ENCODE measurements at places on chromosomes 12 and 14.
A peak's percentile ranks its signal among the peaks of the same experiment; 100 is the strongest.

DNA sequence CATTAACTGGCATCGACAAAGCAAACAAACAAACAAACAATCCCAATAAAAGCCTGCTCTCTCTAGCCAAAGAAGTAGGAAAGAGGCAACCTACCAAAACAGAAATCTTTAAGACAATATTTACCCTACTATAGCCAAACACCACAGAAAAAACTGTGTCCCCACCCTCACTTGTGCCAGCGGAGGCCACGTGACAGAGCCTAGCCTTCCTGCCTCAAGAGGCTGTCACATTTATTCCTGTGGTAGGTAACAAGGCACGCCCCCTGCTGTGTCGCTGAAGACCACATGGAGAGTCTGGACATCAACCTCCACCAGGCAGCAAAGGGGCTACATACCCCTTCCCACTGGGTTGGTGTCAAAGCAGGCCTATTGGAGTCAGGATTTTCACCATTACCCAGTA, 148.1 kb downstream of the LMNTD1 start:
- no peak for DNase-seq

GRCh38 chr12:75446857-75447256, 33.7 kb upstream of the GLIPR1 start:
- DNase-seq: no peak

- no peak for DNase-seq
Measured at GRCh38 chr12:110039085-110039807, 9.1 kb downstream of the C12orf76 start.

DNA sequence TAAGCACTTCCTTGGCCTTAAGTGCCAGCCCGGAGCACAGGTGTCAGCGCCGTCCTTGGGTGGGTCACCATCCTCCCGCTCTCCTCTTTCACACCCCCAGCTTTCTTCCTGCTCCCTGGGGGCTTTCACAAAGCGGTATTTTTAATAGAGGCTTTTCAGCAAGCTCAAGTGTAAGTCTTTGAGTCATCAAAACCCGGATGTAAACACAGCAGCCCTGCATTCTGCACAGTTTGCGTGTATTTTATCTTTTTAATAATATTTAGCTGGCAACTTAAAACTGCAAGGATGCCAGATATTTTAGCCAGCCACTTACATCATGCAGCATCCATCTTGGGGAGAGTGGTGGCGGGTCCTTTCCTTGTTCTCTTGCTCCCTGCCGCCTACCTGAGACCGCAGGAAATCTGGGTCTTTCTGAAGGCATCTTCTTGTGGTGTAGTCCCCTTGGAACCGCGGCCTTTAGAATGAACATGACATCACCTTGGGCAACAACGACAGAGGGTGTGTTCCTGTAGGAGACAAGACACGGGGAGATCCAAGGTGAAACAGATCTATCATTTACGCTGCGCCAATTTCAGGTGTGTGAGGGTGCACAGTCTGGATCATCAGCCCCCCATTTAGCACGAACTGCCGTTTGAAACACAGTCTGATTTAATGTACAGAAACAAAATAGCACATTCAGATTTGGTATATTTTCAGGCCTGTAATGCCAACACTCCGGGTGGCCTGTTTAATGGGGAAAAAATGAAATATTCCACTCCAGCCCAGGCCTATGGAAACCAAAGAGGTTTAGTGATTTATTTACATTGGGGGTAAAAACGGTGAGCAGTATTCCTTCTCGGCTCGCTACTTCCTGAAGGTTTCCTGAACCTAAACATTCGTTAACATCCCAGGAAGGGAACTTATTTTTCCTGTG, 12.5 kb upstream of the IRF2BPL start:
- DNase-seq: no peak

DNA sequence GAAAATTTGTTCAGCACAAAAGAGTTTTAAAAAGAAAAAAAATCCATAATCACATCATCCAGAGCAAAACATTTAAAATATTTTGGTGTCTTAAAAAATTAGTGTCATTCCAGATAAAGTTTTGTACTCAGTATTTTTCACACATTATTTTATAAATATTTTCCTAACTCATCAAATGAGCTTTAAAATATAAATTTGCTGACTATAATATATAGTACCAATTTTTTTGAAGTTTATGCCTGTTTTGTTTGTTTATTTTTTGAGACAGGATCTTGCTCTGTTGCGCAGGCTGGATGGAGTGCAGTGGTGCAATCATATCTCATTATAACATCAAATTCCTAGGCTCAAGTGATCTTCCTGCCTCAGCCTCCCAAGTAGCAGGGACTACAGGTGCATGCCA, 164.1 kb downstream of the SLC41A2 start:
- DNase-seq: no peak

- DNase-seq: no peak
Measured at GRCh38 chr12:77007476-77007875, 57.9 kb downstream of the E2F7 start.

DNA sequence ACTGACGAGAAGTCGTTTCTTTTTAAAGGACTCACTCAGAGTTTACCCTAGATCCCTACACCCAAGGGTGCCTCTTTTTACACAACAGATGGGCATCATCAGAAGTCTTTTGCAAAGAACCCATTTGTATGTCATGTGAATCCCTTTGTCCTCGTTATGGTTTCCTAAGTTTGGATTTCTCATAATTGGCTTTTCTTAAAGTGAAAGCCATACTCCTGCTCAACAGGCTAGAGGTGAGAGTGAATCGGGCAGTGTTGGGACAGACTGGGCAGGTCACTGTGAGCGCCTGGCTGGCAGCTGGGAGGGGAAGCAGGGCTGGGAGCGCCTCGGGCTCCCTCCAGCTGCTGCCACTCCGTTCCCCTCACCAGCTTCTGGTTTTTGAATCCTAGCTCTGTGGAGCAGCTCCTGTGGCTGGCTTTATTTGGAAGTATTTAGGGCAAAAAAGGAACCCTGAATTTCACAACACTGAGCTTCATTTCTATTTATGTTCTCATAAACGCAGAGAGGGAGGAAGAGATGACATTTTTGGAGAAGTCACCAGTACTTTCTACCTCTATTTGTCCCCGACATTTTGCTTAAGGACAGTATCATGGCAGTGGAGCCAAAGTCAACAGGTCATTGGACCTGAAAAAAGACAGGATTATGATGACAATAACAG, 63.8 kb upstream of the ACTN1 start:
- no peak for DNase-seq

GRCh38 chr12:26116829-26117715, 7.8 kb downstream of the BHLHE41 start:
- no peak for DNase-seq

DNA sequence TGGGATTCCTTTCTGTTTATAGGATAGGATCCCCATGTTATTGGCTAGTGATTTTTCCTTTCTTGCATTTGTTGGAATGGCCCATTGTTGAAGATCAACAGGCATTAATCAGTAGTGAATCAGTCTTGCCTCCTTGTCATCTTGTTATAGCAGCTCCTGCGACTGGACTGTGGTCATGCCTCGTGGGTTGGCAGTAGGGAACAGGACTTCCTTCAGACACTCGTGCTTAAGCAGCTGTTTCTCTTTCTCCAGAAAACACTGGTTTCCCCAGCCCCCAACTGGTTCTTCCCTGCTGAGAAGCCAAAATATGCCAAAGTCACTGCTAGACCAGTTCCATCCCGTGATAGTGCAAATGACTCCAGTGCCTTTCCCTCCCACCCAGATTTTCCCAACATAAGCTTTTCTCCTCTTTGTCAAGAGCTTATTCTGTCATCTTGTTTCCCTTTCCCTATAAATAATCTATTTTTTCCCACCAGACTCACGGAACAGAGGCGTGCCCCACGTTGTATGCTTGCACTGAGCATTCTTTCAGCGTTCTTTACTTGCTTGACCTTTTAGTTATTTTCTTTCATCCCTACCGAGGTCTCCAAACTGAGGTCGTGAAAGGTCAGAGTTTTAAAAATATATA, 83.5 kb downstream of the SAMD4A start:
- no peak for DNase-seq

DNA sequence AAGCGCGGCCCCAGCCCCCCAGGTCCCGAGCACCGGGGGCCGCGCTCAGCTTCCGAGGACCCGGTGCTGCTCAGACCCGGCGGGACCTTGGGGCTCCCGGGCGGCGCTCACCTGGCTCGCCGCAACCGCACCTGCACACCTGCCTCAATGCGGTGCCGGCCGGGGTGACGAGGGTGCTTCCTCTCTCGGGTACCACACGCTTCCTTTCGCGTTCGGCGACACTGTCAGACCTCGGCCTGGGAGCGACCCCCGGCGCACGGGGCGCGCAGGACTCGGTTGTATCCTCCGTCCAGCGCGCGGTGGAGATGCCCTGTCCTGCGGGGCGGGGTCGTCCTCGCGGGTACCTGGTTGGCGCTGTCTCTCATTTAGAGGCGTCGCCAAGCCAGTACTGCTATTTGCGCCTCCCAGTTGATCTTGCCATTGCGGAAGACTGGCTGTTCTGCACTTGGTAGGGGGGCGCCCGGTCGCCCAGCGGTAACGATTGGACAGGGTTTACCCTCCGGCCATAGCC, 718 bp downstream of the PACS2 start:
- peak; percentile 43 for DNase-seq

- DNase-seq: no peak
Measured at GRCh38 chr14:90651271-90651804, 164.9 kb downstream of the TTC7B start.

DNA sequence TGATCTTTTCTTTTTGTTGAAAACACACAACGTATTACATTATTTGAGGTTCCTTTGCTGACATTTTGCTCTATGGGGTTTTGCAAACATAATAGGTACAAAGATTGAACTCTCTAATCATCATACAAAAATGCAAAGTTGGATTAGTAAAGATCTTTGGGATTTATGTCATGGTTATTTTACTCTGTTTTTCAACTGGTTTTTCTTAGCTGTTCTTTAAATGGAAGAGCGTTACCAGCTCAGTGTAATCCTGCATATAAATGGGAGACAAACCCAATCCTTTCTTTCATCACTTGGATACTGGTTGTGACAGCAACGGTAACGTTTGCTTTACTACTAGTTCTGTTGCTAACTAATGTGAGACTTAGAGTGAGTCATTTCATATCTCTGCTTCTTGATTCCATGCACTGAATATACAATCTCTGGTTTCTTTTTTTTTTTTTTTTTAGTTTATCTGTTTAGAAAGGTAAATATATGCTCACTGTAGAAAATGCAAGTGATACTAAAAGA, 104.9 kb upstream of the NOVA1 start:
- no peak for DNase-seq

DNA sequence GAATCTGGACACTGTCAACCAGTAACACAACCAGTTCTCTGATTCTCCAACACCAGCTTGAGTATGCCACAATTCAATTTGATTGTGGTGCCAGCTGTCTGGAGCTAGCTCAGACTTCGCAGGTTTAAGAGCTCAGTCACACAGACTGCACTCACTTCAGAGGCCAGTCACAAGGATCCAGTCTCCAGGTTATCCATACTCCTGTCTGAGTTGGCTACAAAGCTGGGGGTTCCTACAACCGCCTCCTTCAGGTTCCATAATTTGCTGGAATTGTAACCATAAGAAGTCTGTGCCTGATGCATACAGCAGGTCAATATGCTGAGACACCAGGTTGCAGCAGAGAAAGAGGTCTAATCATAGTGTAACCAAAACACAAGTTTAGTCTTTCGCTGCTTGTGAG, 70.5 kb upstream of the CPSF6 start:
- DNase-seq: no peak

- DNase-seq: no peak
Measured at GRCh38 chr12:119859241-119859640, 17.9 kb downstream of the CIT start.

DNA sequence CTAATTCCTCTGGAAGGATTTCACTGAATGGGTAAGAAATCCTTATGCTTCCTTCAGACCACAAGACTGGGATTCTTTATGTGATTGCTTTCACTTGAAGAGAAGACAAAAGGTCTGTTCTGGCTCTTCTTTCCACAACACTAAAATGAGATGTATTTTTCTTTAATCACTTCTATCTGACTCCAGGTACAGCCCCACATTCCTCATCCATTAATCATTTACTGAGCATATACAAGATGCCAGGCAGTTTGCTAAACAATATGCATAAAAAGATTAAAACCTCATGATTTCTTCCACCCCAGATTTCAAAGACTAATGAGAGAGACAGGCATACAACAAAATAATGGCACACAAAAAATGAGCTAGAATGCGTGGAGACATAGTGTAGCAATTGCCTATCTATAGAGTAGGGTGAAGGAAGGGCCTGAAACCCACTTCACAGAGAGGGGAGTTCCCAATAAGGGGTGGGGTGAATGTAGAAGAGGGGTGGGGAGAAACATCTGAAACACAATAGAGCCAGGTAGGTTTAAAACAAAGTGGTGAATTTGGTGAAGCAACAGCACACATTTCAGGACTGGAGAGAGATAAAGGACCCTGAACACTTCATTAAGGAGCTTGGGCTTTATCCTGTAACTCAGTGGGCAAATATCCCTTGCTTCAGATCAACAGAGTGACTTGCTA, 65.1 kb upstream of the PRB2 start:
- DNase-seq: no peak

- DNase-seq: no peak
Measured at GRCh38 chr12:20377750-20378149, 9.4 kb downstream of the PDE3A start.

DNA sequence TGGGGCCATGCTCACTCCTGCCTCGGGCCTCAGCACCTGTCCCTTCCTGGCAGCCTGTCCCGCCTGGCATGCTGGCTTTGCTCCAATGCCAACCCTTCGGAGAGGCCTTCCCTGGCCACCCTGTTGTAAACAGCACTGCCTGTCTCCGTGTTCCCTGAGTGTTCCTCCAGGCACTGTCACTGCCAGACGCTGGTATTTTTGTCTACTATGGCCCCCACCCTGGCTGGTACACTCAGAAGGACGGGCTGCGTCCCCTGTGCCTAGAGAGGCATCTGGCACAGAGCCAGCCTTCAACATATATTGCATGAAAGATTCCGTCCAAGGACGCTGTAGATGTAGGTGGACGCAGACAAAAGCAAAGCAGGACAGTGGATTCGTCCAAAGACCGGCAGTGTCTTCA, 2.7 kb upstream of the ASPG start:
- no peak for DNase-seq

DNA sequence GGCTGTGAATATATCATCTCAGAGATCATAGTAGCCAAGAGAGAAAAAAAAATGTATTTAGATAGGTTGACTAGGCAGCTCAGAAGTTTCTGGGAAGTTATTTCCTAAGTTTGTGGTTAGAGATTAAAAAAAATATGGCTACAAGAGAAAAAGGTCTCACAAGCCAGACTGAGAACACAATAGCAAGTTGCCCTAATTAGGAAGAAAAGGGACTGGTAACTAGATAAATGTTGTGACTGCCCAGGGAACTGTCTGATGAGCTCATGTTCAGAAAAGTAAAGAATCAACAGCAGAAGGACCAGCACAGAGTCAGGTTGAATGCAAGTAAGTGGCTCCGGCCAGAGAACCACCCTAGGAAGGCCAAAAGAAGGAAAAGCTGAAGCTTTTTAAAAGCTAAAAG, 256.6 kb downstream of the PRKD1 start:
- DNase-seq: no peak

Measured in GM12891 (cell line).